ENCODE measurements at places on chromosomes 6 and 20. TPM values are rescaled to one million over a fixed set of nuclear protein-coding genes. Genes with fewer than 3 reads are reported as not detected.

- H3K27me3 ChIP-seq: no peaks in the 10 kb centered on the region
- H3K27ac ChIP-seq: peak overlapping the region; percentile 95
- DNase-seq: no peak
- no peaks in the 10 kb centered on the region for H3K36me3 ChIP-seq
- peak overlapping the region; percentile 82 for H3K4me3 ChIP-seq
Observed at GRCh38 chr20:1893721-1894470, 1.3 kb upstream of the SIRPA start.

GRCh38 chr6:109772883-109773431 lies 81.9 kb downstream of the FIG4 start:
- no peaks in the 10 kb centered on the region for H3K27me3 ChIP-seq
- no peak for DNase-seq
- H3K4me3 ChIP-seq: no peak overlapping the region
- no peaks in the 10 kb centered on the region for H3K36me3 ChIP-seq

GRCh38 chr20:63242736-63243135 lies 7.0 kb downstream of the BIRC7 start:
- H3K27me3 ChIP-seq: no peaks in the 10 kb centered on the region
- no peak overlapping the region for H3K27ac ChIP-seq
- no peaks in the 10 kb centered on the region for H3K4me1 ChIP-seq

- H3K27ac ChIP-seq: no peak overlapping the region
- no peak for DNase-seq
- peaks cover 10% of the 10 kb centered on the region for H3K4me1 ChIP-seq
- H3K36me3 ChIP-seq: no peaks in the 10 kb centered on the region
Observed at GRCh38 chr6:13572240-13572639, 2.2 kb upstream of the SIRT5 start.

DNA sequence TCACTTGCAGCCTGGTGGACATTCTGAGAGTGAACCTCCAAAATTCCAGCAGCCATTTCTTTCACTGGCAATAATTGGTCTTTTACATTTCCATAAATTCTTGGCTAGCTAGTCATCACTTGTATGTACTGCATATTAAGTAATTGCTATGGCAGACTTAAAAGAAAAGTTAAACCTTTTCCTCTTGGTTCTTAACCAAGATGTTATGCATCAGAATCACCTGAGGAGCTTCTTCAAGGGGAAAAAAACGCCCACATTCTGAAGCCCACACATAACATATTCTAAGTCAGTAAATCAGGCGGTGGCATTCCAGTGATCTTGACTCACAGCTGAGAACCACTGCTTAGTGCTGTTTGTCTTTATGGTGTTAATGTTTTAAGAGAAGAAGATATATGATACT lies 37.0 kb downstream of the CDC40 start:
- DNase-seq: no peak
- H3K36me3 ChIP-seq: no peaks in the 10 kb centered on the region
- H3K4me1 ChIP-seq: no peaks in the 10 kb centered on the region
- H3K4me3 ChIP-seq: no peak overlapping the region

DNA sequence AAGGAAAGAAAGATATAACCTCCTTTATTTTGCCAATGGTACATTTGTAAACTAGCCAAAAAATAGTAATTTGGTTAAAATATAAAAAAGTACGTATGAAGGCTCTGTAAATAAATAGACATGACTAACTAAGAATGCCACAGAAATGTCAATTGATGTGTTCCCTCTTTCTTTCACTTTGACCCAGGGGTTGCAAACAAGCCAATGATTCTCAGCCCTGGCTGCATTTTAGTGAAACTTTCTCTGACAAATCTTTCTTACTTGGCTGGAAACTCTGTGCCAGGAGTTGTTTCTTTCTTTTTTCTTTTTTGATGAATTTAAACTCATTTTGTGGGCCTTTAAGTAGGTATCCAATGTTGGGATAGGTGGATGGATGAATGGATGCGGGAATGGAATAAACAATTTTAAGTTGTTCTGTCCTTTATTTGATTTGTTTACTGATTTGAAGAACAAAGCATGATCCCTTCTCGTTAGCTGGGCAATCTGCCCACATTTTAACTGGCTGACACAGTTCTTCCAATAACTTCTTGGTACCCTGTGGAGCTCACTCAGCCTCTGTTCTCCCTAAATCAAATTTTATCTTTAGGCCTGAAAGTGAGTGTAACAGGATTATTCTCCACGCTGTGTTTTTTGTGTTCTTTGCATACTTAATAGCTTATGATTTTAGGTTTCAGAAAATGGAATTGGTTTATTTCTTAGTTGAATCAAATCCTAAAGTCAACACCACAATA lies 58.6 kb upstream of the GCLC start:
- H3K36me3 ChIP-seq: no peaks in the 10 kb centered on the region
- H3K27ac ChIP-seq: peak overlapping the region; percentile 19
- H3K4me3 ChIP-seq: no peak overlapping the region
- H3K4me1 ChIP-seq: peaks cover 10% of the 10 kb centered on the region

DNA sequence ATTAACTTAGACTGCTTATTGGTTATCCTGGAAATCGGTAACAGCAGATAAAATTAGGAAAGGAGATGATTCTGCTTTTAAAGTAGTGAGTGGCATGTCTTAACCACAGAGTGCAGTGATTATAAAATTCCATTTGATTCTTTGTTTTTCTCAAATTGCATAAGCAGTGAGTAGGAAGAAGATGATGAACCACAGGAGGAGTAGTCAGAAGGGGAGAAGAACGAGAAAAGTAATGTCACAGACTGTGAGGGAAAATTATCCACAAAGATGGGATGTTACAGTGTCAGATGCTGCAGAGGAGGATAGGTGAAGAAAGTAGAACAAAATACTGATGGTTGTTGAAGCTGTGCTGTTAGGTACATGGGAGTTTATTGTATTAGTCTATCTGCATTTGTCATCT lies 63.0 kb downstream of the ITCH start:
- peak overlapping the region; percentile 26 for H3K27ac ChIP-seq
- no peaks in the 10 kb centered on the region for H3K27me3 ChIP-seq
- H3K36me3 ChIP-seq: peaks cover 8% of the 10 kb centered on the region
- no peak overlapping the region for H3K4me3 ChIP-seq
- DNase-seq: no peak

DNA sequence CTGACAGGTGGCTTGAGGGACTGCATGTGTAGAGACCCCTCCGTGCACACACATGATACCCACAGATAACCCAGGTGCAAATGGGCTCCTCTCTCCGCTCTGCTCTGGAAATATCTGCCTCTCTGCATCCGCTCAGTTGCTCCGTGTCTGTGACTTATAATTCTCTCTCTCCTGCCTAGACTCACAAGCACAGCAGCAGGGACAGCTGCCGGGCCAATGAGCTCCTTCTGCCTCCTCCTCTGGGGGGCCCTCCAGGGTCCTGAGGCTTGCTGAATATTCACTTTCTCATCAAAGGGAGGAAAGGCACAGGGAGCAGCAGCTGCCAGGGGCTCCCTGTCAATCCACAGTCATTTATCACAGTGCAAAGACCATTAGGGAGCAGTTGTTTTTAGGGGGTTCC lies 24.1 kb downstream of the LRFN2 start:
- no peak overlapping the region for H3K27ac ChIP-seq
- H3K4me1 ChIP-seq: no peaks in the 10 kb centered on the region
- no peak for DNase-seq
- peaks cover 3% of the 10 kb centered on the region for H3K27me3 ChIP-seq
- no peak overlapping the region for H3K4me3 ChIP-seq

DSP gene
- total RNA-seq: 123 TPM

UBD gene
- total RNA-seq: 99.5 TPM
